ENCODE measurements at places on chromosomes 5 and 9.

- no peak for DNase-seq
These were observed 79.0 kb downstream of the AK8 start for GRCh38 chr9:132798817-132799790.

DNA sequence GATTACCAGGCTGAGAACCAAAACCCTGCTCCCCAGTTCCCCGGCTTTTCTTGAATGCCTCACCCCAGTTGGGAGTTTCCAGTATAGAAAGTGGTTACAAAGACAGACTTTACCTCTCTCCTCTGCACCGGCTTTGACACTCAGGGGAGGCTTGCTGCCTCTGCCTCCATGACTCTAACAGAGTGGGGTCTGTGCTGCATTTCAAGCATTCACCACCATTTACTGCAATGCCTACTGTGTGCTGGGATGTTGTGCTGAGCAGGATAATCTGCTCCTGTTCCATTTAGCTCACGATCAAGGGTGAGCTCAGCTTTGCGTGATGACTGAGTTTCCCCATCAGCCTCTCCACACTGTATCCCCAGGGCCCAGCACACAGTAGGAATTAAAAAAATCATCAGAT is 39.9 kb upstream of the AKNA start:
- DNase-seq = no peak

GRCh38 chr5:173833196-173833985 is 54.8 kb upstream of the CPEB4 start:
- peak; percentile 73 for DNase-seq

DNA sequence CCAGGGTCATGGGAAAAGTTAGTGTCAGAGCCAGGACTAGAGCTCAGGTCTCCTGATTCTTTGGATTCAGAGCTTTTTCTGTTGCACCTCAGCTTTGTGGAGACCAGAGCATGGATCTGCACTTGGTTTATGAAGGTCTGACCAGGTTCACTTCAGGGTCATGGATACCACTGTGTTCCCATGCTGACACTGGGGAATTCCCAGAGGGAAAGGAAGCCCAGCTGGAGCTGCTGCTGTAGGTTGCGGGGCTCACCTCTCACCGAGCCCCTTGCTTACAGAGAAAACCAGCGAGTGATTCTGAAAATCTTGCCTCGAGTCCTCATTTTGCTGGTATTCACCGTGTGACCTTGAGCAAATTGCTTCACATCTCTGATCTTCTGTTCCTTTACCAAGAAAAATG is 83.0 kb downstream of the RGS3 start:
- no peak for DNase-seq

DNA sequence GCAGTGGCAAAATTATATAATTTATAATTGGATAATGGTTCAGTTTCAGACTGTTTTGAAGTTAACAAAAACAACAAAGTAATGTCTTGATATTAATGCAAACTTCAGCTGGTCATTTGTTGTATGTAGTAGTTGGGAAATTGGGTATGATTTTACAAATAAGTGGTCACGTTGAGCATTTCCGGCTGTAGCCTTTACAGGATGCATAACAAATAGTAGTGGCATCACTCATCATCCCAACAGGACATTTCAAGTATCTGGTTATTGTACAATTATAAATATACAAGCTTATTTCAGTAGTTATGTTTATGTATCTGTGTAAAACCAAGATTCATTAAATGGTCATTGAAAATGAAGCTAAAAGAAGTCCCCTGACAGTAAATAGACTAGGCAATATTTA is 72.9 kb downstream of the SMIM15 start:
- no peak for DNase-seq

DNA sequence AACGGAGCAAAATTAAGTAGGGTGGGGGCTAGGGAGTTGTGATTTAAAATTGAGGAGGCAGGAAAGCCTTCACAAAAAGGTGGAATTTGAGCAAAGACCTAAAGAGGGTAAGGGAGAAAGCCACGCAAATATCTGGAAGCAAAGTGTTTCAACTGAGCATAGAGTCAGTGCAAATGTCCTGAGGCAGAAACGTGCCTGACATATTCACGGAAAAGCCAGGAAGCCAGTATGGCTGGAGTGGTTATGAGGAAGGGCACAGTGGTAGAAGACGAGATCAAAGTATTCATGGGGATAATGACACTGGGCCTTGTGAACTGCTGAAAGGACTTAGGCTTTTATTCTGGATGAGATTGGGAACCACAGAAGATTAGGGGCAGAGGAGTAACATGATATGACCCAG is 268.4 kb downstream of the MAN2A1 start:
- no peak for DNase-seq

DNA sequence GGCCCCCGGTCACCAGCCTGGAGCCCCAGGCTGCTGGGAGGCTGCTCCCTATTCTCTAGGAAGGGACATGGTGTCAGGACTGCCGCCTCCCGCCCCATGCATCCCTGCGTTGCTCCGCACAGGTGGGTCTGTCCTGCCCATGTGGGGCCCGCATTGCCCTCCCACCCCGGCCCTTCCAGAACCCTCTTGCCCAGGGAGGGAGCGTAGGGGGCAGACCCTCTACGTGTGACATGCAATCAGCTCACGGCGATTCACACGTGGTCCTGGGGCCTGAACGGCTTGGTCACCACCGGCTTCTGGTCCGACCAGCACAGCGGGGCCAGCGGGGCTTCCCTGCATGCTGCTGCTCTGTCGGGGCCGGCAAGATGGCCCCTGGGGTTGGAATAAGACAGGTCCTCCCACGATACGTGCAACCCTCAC is 9.4 kb downstream of the SLC6A19 start:
- DNase-seq = no peak

GRCh38 chr9:125527471-125528002 is 179.5 kb downstream of the MAPKAP1 start:
- no peak for DNase-seq

GRCh38 chr5:56480078-56480704 is 247.1 kb upstream of the ANKRD55 start:
- peak; percentile 54 for DNase-seq

- no peak for DNase-seq
These were observed 3.4 kb upstream of the SLC46A2 start for GRCh38 chr9:112894041-112894440.

- DNase-seq = no peak
These were observed 29.3 kb upstream of the UNC5A start for GRCh38 chr5:176781054-176781375.

- DNase-seq = peak; percentile 85
These were observed 7.3 kb upstream of the GRHPR start for GRCh38 chr9:37415011-37415719.

DNA sequence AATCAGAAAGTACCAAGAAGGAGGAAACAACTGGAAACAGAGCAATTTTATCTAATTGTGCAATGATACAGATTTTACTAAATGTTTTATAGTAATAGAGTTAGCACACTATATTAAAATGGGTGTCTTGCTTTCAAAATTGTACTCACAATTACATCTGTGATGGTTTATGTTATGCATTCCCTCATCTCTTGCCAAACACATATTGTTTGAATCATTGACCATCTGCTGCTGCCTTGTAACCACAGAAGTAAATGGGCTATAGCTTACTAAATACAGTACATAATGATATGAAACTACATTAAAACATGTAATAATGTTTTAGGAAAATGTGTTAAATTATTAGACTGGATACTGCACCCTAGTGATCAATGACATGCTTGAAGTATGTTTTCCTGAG is 158.1 kb downstream of the SLC25A46 start:
- no peak for DNase-seq

DNA sequence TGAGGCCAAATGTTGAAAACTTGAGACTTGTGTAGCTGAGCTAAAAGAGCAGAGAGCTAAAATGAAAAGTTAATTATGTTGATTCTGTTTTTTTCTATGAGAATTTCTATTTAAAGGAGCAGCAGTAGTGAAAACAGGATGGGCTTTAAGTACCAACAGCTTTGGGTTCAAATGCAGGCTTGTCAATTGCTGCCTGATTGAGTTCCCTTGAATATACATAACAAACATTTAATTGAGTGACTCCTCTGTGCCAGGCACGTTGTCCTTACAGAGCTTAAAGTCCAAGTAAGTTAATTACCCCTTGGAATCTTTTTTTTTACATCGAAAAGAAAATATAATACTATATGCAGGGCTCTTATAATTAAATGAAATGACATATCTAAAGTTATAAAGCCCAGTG is 38.5 kb downstream of the PPP2R2B start:
- DNase-seq = no peak

GRCh38 chr5:179819296-179820126 is 1.2 kb upstream of the SQSTM1 start:
- DNase-seq = peak; percentile 62

- no peak for DNase-seq
These were observed 451.0 kb upstream of the TRPC7 start for GRCh38 chr5:136816327-136816726.

GRCh38 chr9:7996558-7996957 is 197.0 kb upstream of the DMAC1 start:
- DNase-seq = no peak

GRCh38 chr9:120336021-120336752 is 243.8 kb downstream of the CDK5RAP2 start:
- no peak for DNase-seq

GRCh38 chr5:169411786-169412430 is 111.0 kb upstream of the SLIT3 start:
- DNase-seq = no peak

DNA sequence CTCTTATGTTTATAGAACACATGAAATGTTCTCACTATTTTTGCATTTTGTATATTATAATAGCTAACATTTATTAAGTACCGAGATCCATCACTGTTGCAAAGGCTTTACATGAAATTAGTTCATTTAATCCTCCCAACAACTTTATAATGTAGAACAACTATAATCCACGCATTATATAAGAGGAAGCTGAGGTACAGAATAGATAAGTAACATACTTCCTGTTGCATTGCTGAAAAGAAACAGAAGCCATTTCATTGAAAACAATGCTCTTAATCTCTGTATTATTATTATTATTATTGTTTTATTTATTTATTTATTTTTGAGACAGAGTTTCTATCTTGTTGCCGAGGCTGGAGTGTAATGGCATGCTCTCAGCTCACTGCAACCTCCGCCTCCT is 7.9 kb upstream of the INSYN2B start:
- no peak for DNase-seq

DNA sequence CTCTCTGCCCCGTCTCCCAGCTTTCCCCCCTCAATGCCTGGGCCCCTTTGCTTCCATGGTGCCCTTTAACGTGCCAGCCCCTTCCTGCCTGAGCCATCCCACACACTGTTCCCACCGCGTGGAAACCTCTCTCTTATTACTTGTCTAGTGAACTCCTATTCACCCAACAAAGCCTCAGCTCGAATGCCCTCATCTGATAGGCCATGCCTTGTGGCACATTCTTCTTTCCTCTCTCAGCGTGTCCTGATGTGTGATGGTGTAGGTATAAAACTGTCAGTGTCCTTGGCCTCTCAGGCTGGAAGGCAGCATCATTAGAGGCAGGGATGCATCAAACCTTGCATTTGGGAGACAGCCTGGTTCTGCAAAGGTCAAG is 152.3 kb downstream of the OLFM1 start:
- DNase-seq = no peak

- DNase-seq = no peak
These were observed 565.5 kb upstream of the DMAC1 start for GRCh38 chr9:8365029-8365428.

DNA sequence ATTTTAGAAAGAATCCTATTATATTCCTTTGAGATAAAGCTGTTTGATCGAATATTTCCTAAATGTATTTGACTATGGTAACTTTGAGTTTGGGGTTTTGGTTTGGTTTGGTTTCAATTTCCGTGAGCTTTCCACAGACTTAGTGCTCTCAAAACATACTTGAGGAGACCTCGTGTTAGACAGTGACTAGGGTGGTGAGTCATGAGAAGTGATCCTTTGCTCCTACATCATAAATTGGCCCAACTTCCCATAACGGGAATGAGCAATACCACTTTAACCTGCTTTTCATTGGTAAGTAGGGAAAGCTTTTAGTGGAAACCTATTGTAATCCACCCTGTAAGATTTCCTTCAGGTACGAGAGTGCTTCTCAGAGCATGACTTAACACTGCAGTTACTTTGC is 3.8 kb upstream of the RASEF start:
- no peak for DNase-seq

GRCh38 chr5:80406980-80407734 is 707 bp upstream of the ZFYVE16 start:
- no peak for DNase-seq

DNA sequence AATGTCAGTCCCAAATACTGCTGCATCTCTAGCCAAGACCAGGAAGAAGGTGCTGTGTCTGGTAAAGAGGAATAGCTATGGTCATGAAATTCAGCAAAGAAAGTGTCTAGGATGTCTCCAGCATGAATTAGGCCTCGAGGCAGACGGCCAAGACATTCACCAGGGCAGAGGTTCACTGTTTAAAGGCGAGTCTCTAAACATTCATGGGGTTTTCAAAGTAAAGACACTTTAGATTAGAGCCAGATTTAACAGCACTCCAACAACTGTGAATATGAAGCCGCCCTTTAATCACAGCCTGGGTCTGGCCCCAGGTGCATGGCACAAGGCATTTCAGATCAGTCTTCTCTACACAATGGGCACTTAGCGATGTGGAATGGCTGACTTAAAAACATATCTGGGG is 95.0 kb downstream of the ANKH start:
- DNase-seq = no peak

GRCh38 chr9:117232281-117232680 is 182.6 kb downstream of the ASTN2 start:
- no peak for DNase-seq

- DNase-seq = no peak
These were observed 30.1 kb upstream of the RAI14 start for GRCh38 chr5:34626036-34626435.
